Stimulated activated CD4-positive, alpha-beta T cell treated with anti-CD3 and anti-CD28 coated beads, Interleukin-15, amount 100 ng/mL, for 1 hour (primary cell): ENCODE measurements at places on chromosomes 1 and 21.

- DNase-seq = no peak
These were observed 9.8 kb upstream of the CR1 start for GRCh38 chr1:207486198-207486597.

DNA sequence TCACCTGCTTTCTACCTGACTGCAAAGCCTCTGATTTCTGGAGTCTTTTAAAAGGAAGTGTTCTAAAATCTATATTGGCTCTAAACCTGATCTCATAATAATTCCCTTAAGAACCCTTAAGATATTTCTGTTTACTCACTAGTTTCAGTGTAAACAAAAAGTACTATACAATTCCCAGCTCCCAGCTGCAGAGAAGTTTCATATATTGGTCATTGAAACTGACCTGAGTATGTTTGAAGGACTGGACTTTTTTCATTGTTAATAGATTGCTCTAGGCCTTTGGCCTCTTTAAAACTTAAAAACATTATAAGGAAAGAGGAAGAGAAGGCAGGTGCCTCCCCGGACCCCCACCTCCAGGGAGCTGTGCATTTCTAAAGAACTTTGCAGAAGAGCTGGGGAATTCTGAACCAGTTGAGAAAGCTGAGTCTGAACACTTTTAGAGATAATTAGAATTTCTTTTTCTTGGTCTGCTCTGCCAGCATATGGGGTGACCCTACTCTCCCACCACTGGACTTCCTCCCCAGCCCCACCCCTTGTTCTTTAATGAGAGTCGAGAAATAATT is 23.7 kb downstream of the CLIC6 start:
- no peak for DNase-seq

DNA sequence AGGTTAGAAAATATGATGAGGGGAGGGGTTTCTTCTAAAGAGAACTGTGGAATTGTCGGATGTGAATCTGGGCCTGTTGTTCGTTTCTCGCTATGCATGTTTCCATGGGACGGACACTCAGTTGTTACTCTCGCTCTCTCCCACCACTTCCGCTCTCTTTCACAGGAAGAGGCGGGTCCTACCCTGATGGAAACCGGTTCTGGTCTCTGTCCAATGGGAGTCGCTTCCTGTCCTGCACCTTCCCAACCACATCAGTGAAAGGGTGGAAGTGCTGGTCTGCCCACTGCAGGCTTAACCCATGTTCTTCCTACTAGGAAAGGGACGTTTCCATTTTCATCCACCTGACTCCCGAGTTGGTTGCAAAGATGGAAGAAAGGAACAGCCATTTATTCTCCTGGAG is 119.4 kb downstream of the KCNJ15 start:
- DNase-seq = no peak

DNA sequence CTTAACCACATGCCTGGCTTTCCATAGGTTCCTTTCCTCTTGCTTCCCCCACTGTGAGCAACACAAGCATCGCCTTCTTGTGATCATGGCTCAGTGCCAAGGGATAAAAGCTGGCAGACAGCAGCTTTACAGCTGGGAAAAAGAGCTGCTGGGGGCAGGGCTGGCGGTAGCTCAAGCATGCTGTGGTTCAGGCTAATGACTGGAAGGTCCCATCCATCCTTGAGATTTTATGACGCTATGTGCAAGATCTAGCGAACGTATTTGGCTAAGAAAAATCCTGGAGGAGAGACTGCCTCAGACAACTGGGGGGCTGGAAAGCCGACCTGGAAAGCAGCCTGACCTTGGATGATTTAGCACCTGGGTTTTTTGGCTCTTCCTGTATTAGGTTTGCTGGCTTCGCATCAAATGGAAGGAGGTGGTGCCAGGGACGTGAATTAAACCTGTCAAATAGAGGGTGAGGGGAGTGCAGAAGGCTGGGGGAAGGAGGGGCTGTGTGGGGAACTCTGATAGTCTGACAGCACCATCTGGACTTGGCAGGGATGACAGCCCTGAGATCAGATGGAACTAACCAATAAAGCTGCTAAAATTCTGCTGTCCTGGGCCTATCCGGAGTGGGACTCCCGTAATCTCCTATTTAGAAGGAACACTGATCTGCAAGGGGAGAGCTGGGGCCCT is 34.8 kb downstream of the ZMYND12 start:
- no peak for DNase-seq

DNA sequence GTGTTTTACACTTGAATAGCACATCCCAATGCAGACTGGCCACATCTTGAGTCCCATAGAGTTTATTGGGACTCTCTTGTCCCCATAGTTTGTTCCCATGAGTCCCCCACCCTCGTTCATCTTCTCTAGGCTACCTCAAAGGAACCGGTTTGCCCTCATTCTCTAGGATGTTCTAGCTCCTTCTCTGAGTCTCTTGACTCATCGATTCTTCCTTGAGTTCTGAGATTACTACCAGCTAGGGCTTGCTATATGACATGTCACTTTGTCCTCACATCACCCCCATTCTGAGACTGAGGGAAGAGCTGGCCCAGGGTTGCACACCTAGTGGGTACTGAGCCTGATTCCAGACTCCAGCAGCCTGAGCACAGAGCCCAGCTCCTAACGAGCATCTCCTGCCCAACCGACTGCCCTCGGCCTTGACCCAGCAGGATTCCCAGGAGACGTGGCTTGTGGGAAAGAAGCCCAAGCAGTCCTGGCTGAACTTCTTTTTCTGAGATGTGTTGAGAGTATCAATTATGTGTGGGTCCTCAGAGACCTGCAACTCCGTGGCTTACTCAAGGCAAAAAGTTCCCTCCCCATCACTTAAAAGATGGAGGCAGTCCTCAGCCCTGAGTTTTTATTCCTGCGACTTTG is 42.0 kb downstream of the TMEM51 start:
- DNase-seq = no peak

DNA sequence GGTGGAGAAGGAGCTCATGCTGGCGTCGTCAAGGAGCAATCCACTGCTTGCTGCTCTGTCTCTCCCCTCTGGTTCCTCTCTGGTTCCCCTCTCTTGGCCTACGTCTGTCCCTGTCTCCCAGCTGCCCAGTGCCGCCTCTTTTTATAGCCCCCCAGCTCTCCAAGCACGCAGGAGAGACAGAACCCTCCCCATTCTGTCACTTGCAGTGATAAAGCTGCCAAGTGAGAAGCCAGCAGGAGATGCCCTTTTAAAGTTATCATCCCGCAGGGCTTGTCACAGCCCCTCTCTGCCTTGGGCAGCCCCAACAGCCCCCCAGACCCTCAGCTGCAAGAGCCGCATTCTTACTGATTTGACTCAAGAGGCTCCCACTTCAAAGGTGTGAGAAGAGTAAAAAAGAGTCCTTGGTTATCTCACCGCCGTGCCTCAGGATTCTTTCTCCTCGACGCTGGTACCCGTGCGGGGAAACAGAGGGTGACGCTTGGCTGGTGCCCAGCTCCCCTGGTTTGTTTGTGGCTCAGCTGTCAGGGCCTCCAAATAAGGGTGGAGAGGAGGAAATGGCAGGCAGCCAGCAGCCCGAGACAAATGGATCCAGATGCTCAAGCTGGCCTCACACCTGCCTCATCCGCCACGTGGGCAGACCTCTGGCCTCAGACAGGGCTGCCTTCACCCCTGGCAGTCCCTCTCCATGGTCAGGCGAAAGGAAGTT is at the start of gene NPPA:
Gene NPPA, minus strand, starts transcription at position 117 of the 706 bp plus-strand sequence. Its CDS starts 99 bp downstream, at position 18.
- no peak for DNase-seq

DNA sequence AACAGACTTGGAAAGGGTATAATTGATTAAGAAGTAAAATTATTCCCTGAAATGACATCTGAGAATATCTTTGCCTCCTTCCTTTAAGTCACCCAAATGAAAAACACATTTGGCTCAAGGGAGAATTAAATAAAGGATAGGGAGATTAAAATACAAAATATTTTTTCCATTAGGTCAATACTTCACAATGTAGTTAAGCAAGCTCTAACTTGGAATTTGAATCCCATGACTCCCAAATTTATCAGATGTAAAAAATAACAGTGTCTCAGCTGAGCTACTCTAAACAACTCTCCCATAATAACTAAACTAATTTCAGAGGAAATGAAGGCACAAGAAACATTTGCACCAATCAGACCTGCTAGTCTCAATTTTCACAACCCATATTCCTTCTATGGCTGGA is 6.5 kb upstream of the NMNAT2 start:
- no peak for DNase-seq

DNA sequence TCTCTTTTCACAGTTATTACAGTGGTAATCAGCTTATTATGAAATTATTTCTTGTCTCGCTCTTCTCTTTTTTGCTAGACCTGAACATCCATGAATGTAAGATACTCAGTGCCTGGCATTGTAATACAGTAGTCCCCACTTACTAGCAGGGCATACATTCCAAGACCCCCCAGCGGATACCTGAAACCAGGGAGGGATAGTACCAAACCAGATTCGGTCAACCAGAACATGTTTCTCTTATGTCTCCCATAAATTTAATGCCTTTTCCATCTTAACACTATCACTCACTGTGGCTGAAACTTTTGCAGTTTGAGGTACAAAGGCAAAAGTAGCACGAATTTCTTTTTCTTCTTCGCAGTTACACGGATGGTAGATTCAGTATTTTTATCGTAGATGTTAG is 24.6 kb upstream of the B3GALT2 start:
- no peak for DNase-seq

DNA sequence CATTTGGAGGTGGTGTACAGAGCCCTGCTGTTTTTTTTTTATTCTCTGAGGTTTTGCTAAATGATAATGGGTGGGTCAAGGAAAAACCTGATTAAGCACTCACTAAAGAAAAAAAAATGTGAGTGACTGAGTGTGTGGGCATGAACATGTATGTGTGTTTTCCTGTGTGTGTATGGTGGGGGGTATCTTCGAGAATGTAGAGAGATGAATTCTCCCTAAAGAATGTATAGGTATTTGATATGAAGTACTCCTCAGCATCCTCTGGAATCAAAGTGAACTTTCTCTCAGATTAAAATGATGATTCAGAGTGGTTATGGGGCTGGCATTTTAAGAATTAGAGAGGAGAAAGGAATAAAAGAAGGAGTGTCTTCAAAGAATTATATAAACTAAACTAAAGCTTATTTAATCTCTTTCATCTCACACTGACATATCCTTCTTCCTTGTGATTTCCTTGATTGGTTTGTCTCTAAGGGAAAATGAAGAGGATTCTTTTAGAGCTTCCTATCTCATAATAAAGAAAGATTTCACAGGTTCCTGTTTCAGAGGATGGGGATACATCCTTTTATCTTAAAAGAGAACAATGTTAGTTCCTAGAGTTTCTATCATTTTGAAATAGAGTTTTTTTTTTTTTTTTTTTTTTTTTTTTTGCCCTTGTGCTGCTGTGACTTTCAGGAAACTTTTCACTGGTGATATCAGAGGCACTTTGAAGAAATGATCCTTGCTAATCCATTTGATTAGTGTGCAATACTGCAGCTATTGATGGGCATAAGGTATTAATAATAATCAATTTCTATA is 23.9 kb downstream of the S1PR1 start:
- no peak for DNase-seq

DNA sequence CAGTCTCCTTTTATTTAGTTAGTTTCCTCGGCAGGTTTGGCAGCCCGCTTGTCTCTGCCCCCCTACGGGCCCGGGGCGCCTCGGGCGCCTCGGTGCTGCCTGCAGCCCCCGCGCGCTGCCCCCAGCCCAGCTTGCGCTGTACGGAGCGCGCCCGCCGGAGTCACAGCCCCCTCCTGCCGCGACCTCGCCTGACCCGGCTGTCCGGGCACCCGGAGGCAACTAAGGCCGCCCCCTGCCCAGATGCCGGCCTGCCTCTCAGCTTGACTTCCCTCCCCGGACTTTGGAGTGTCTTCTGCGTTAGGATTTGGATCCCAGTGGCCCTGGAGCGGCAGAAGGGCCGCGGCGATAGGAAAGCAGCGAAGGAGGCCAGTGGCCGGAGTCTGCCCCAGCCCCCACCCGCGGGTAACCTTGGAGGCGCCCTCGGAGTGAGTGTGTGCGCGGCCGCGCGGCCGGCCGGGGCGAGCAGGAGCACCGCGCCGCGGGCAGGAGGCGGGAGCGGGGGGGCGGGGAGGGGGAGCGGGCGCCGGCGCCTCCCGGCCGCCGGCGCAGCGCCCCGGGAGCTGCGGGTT is 7.6 kb downstream of the CDKN2C start:
- DNase-seq = no peak

GRCh38 chr1:119009312-119009655 is 21.1 kb upstream of the TBX15 start:
- no peak for DNase-seq

DNA sequence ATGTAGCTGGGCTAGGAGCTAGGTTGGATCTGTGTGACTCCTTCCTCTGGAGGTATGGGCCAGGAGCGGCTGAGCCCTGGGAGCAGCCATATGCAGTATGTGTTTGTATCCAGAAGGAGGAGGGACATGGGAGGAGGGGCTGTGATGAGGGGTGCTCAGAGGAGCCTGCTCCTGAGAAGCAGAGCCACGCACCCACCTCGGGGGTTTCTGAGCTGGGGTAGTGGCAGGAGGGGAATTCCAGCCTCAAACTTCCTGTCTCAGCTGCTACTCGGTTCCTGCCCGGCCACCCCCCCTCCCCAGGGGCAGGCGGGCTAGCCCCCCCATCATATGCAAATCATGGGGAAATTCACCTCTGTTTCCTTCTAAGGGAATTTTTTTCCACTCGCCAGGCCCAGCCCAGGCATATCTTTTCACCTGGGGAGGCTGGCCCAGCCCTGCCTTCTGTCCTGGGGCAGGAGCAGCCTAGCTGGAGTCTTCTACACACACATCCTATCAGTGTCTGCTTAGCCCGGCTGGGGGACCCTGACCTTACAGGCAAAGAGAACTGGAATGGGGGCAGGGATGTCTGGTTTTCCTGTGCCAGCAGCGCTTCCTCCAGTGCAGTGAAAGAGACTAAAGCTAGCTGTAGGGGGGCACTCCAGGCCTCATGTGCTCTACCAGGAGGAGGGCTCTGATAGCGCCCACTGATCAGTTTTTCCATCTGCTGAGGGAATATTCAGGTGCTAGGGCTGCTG is 3.0 kb downstream of the ZC3H12A start:
- peak; percentile 72 for DNase-seq

- DNase-seq = no peak
These were observed 469.5 kb upstream of the CHRM3 start for GRCh38 chr1:238916828-238917227.

DNA sequence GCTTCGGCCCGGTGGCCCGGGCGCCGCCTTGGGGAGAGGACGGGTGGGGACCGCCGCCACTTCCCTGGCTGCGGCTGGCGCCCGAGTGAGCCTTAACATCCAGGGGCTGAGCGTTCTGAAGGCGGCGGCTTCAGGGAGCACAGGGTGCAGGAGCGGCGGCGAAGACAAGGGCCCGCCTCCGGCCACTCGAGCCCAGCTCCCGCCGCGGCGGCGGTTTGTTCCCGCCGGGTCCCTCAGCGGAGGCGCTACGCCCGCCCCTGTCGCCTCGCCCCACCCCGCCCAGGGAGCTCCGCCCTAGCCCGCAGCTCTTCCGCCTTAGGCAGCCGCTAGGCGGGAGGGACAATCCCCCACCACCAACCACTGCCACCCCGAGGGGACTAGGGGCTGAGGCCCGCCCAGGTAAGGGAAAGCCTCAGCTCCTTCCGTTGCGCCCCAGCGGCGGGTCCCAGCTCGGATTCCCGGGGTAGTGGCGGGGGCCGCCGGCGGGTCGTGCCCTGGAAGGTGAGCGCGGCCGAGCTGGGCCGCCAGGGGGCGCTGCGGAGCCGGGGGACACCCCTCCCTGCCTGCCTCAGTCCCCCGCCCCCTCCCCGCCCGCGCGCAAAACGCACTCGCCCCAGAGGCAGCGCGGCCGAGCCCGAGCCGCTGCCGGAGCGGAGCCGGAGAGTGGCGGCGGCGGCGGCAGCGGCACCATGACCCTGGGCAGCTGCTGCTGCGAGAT is at the start of gene FOXD2:
Gene FOXD2, plus strand, starts transcription at position 598 of the 718 bp plus-strand sequence. Its CDS starts 92 bp downstream, at position 690.
- DNase-seq = peak; percentile 92
